Activated T-helper 1 cell treated with anti-CD3 and anti-CD28 coated beads, Interleukin-12 subunit alpha, Interleukin-12 subunit beta, Interleukin-2, Interleukin-4 antibody, amounts not matched to agents 30 ng/mL and 10 ng/mL and 1 ng/mL, durations not matched to agents 14 hours and 24 hours and 36 hours (primary cell): ENCODE measurements at places on chromosomes 2 and 18. TPM values are rescaled to one million over a fixed set of nuclear protein-coding genes. Genes with fewer than 3 reads are reported as not detected.

- no peak overlapping the region for H3K27ac ChIP-seq
- no peaks in the 10 kb centered on the region for H3K4me1 ChIP-seq
- no peaks in the 10 kb centered on the region for H3K36me3 ChIP-seq
- no peak overlapping the region for H3K4me3 ChIP-seq
Measured at GRCh38 chr2:26557244-26557925, 79.5 kb upstream of the OTOF start.

DNA sequence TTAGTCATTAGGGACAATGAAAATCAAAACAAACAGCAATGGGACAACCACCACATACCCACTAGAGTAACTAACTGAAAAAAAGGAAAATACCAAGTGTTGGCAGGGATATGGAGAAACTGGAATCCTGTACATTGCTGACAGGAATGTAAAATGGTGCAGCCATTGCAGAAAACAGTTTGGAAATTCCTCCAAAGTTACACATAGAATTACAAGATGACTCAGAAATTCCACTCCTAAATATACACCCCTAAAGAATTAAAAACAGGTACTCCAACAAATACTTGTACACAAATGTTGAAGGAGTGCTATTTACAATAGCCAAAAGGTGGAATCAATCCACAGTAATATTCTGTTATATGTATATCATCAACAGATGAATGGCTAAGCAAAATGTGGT lies 110.9 kb downstream of the ROCK1 start:
- no peak for DNase-seq
- H3K27me3 ChIP-seq: no peaks in the 10 kb centered on the region
- no peak overlapping the region for H3K4me3 ChIP-seq
- H3K27ac ChIP-seq: peak overlapping the region; percentile 77
- peaks cover 16% of the 10 kb centered on the region for H3K4me1 ChIP-seq

DNA sequence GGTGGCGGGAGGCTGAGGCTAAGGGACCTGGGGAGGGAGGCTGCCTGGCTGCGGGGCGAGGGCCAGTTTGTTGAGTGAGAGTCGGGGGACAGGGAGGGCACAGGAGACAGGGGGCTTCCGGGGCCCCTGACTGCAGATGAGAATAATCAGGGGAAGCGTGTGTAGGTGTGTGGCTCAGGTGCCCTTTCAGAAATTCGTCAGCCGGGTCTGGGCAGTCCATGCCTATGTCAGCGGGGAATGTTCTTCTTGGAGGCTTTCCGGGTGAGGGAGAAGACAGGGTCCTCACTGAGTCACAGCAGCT lies 52.3 kb upstream of the OTOF start:
- H3K4me1 ChIP-seq: no peaks in the 10 kb centered on the region
- no peaks in the 10 kb centered on the region for H3K36me3 ChIP-seq
- no peak overlapping the region for H3K27ac ChIP-seq
- H3K27me3 ChIP-seq: no peaks in the 10 kb centered on the region

GRCh38 chr2:54287532-54287931 lies 31.5 kb upstream of the TSPYL6 start:
- no peaks in the 10 kb centered on the region for H3K27me3 ChIP-seq
- H3K4me1 ChIP-seq: no peaks in the 10 kb centered on the region
- H3K36me3 ChIP-seq: no peaks in the 10 kb centered on the region
- H3K4me3 ChIP-seq: no peak overlapping the region

- no peaks in the 10 kb centered on the region for H3K4me1 ChIP-seq
- no peak overlapping the region for H3K4me3 ChIP-seq
- H3K27me3 ChIP-seq: peaks cover 1% of the 10 kb centered on the region
- DNase-seq: no peak
- no peak overlapping the region for H3K27ac ChIP-seq
Measured at GRCh38 chr18:79558196-79558932, 121.2 kb upstream of the CTDP1 start.

DNA sequence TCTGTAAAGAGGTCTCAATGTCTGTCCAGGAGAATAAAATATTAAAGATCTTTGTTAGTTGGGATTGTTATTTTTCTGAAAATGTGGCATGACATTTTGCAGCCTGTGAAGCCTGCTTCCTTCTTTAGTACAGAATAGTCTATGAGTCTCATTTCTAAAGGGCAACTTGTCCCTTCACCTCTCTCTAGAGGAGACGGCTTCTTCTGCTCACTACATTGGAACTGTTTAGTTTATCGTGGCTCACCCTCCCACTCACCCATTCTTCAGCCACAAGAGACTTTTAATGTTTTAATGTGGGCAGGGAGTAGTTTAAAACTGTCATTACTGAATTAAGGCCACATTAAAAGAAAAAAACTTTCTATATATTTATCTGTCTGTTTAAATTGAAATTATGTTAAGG lies 161.0 kb downstream of the BARD1 start:
- no peak for DNase-seq
- H3K27me3 ChIP-seq: no peaks in the 10 kb centered on the region
- H3K4me3 ChIP-seq: no peak overlapping the region
- H3K36me3 ChIP-seq: no peaks in the 10 kb centered on the region
- H3K27ac ChIP-seq: no peak overlapping the region

- DNase-seq: no peak
- H3K4me1 ChIP-seq: no peaks in the 10 kb centered on the region
- H3K27ac ChIP-seq: no peak overlapping the region
- no peaks in the 10 kb centered on the region for H3K36me3 ChIP-seq
Measured at GRCh38 chr2:191840921-191841320, 6.0 kb downstream of the CAVIN2 start.

- no peak overlapping the region for H3K4me3 ChIP-seq
- H3K36me3 ChIP-seq: peaks cover 8% of the 10 kb centered on the region
- no peak overlapping the region for H3K27ac ChIP-seq
Measured at GRCh38 chr2:222440673-222441422, 16.5 kb downstream of the SGPP2 start.

DNA sequence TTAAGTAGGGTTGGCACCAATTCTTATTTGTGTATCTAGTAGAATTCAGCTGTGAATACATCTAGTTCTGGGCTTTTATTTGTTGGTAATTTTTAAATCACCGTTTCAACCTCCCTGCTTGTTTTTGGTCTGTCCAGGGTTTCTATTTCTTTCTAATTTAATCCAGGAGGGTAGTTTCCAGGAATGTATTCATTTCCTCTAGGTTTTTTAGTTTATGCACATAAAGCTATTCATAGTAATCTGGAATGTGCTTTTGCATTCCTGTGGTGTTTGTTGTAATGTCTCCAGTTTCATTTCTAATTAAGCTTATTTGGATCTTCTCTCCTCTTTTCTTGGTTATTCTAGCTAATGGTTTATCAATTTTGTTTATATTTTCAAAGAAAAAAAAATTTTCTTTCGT lies 1361.8 kb upstream of the DDX18 start:
- no peaks in the 10 kb centered on the region for H3K27me3 ChIP-seq
- H3K36me3 ChIP-seq: no peaks in the 10 kb centered on the region
- no peak for DNase-seq
- no peak overlapping the region for H3K4me3 ChIP-seq
- no peaks in the 10 kb centered on the region for H3K4me1 ChIP-seq
- H3K27ac ChIP-seq: no peak overlapping the region

The TSN gene
- total RNA-seq: 72.3 and 80.1 TPM in 2 replicates

The PSD4 gene
- 249 and 257 TPM in 2 replicates for total RNA-seq

The CYP26B1 gene
- not detected in 2 replicates for total RNA-seq

The KCNJ3 gene
- total RNA-seq: not detected in 2 replicates

The ILKAP gene
- total RNA-seq: 77.3 and 79.9 TPM in 2 replicates
